ENCODE measurements at places on chromosomes 1 and 21.

- DNase-seq: no peak
These were observed 184.0 kb downstream of the MIS18A start for GRCh38 chr21:32094804-32095203.

DNA sequence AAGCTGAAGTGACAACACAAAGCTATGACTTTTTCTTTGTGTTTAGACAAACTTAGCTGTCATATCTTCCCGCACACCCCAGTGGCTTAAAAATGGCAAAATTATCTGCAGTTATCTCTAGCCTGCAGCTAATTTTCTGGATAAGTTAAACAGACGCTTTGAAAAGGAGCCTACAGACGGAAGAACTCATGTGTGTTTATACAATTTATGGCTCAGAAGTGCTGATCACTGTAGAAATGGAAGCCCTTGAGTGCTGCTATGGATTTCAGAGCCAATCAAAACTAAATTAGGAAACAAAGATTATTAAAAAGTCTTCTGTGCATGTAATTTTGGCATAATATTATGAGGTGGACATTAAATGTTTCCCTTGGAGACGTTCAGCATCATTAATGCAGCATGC is 11.6 kb downstream of the NTNG1 start:
- no peak for DNase-seq

GRCh38 chr1:203366476-203366875 is 15.6 kb upstream of the FMOD start:
- no peak for DNase-seq

DNA sequence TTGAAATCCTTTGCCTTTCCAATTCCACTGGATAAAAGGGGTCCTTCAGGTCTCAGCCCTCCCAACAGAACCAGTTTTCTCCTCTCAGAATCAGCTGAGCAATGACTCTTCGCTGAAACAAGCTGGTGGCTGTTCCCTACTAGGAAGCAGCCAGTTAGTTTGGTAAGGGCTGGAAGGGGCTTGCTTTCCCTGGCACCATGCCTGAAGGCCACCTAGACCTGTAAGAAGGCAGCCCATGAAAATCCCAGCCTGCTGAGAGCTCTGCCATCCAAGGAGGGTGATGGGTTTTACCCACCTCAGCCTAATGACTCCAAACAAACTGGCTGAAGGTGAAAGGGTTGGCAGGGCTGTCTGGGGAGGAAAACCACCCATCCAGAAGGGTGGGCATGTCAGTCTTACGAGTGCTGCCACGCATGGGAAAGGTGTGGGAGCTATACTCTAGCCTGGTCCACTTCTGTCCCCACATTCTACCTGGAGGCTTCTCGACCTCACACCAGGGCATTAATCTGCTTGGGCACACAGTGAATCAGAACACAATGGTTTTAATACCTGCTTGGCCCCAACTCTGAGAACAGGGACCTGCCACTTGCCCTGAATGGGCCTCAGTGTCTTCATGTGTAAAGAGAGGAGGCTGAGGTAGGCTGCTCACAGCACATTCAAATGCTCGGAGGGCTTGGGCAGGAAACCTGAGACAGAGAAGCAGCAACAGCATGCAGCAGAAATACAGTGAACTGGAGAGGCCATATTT is 53.0 kb downstream of the CD46 start:
- DNase-seq: no peak

- no peak for DNase-seq
These were observed 49.8 kb downstream of the ATP2B4 start for GRCh38 chr1:203676455-203676854.

GRCh38 chr1:22105611-22106207 is 37.2 kb downstream of the WNT4 start:
- DNase-seq: peak; percentile 57

GRCh38 chr1:13774121-13774520 is 74.1 kb downstream of the PRDM2 start:
- no peak for DNase-seq

DNA sequence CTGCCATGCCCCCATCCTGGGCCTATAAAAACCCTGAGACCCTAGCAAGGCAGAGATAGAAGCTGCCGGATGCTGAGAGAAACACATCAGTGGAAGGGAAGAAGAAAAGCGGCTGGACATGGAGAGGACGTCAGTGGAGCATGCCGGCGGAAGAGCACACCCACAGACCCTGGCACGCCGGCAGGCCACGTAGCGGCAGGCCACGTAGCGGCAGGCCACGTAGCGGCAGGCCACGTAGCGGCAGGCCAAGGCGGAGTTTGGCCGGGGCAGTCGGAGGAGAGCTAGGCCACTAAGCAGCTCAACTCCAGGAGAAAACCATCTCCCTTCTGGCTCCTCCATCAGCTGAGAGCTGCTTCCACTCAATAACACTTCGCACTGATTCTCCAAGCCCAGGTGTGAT is 35.1 kb downstream of the LRRC3 start:
- no peak for DNase-seq

GRCh38 chr1:219927956-219928790 is at the start of gene SLC30A10:
TSS of gene SLC30A10 (minus strand) at chr1:219928557. CDS start at chr1:219928440, 117 bp downstream.
- no peak for DNase-seq

- DNase-seq: no peak
These were observed 18.5 kb upstream of the SLC25A34 start for GRCh38 chr1:15717418-15718125.

- DNase-seq: no peak
These were observed 14.6 kb upstream of the RGS8 start for GRCh38 chr1:182698971-182699370.

DNA sequence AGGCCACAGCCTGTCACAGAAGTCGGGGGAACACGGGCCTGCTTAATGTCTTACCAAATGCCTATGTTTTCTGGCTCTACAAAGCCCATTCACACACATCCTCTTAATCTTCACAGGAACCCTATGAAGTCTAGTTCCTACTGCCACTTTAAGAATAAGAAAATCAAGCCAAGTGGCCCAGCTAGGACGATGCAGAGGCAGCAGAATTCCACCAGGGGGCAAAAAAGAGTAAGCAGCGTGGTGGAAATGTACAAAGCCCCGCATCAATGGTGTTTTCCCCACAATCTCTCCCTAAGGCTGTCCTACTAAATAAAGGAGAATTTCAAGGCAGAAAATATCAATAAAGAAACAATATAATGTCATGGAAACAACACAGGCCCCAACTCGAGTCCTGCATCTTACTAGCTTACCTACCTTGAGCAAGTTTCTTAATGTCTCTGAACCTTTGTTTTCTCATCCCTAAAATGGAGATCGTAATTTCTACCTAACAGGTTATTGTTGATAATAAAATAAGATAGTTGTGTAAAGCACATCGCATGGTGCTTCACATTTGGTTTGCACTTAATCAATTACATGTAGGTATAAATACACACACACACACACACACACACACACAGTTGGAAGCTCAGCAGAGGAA is 21.4 kb downstream of the SEC16B start:
- peak; percentile 71 for DNase-seq

DNA sequence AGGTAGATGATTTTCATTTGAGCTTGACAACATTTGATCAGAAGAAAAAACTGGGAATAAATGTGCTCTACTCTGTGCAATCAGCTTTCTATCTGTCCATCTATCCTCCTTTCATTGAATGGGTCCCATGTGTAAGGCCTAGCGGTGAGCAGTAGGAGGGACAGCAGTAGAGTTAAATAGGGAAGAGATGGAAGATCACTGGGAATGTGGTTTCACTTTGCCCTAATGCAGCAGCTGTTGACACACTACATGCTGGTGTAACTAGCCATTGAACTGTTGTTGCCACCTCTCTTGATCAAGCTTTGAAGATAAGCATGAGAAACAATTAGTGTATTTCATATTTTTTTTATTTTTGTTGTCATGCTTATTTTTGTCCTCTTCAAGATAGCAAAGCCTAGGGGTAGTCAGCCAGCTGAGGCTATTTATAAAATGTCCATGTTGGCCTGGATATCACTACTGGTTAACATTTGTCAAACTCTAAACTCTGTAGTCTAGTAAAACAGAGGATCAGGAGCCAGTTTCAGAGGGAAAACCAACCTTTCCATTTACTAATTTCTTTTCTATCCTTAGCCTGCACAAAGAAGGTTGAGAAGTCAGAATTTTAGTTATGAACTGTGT is 41.9 kb downstream of the CACNA1E start:
- no peak for DNase-seq

DNA sequence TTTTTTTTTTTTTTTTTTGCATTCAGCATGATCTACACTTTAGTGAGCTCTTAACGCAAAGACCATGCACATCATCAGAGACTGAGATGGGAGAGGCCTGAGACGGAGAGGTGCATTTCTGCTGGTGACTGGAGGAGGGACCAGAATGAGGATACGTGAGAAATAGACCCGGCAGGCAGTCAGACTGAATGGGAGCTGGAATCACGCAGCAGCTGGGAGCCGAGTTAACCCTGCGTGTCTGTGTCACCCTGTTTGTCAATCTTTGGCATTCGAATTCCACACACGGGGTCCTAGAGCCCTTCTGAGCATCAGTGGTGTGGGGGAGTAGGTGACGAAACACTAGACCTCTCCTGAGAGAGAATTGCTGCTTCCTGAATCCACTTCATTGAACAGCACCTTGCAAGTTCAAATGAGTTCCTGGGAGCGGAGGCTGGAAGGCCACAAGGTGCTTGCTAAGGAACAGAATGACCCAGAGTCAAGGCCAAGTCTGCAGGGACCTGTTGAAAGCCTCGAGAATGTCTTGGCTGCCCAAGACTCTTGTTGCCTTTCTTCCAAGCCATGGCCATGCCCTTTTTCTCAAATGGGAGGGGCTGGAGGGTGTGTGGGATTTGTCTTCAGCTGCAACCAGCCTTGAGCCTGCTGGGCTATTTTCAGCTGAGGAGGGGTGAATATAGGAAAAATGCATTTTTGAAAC is 123.3 kb downstream of the CNIH3 start:
- no peak for DNase-seq

DNA sequence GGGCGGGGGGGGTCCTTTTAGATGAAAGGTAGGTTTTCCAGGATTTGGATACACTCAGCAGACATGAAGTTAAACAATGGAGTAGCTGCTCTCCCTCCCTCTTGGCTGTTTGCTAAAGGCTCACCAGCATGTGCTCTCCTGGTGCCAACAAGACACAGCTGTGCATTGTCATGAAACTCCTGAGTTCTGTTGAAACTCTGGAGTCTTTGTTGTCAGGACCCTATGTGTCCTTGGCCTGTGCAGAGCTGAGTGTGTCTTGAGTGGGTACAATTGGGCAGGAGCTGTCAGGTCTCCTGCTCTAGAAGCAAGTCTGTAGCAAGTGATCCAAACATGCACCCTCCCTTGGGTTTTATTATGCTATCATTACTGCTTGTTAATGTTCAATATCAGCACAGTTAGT is 12.7 kb downstream of the TBX19 start:
- no peak for DNase-seq

DNA sequence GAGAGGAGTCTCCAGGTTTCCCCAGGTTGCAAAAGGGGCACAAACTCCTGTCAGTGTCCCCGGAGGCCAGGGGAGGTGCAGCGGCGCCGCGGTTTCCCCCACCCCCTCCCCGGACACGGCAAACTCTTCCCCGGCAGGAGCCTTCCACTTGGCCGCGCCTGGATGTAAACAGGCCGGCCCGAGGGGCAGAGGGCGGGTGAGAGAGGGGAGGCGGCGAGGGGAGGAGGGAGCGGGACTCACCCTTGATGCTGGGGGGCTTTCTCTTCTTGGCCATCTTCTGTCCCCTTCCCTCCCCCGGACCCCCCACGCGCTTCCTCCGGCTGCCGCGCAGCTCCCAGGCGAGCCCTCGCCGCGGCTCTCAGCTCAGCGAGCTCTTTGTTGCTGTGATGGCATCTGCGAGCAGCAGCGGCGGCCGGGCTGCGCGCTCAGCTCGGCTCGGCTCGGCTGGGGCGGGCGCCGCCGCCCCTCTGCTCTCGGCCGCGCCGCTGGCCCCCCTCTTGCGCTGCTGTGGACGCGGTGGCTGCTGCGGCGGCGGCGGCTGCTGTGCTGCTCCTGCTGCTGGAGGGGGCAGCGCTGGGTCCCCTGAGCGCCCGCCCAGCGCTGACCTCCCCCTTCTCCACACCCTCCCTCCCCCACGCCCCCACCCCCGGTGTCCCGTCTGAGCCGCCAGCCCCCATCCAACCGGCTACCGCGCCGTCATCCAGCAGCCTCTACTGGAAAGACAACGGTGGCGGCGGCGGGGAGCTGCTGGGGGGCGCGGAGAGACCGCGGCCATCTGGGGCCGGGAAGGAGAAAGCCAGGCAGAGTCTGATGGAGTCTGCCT is 4.9 kb upstream of the SLC44A5 start:
- DNase-seq: peak; percentile 14

GRCh38 chr1:186286615-186287315 is 88.3 kb downstream of the TPR start:
- no peak for DNase-seq

DNA sequence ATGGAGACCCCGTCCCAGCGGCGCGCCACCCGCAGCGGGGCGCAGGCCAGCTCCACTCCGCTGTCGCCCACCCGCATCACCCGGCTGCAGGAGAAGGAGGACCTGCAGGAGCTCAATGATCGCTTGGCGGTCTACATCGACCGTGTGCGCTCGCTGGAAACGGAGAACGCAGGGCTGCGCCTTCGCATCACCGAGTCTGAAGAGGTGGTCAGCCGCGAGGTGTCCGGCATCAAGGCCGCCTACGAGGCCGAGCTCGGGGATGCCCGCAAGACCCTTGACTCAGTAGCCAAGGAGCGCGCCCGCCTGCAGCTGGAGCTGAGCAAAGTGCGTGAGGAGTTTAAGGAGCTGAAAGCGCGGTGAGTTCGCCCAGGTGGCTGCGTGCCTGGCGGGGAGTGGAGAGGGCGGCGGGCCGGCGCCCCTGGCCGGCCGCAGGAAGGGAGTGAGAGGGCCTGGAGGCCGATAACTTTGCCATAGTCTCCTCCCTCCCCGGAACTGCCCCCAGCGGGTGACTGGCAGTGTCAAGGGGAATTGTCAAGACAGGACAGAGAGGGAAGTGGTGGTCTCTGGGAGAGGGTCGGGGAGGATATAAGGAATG is 505 bp downstream of the LMNA start:
- DNase-seq: no peak

- peak; percentile 92 for DNase-seq
These were observed 141.7 kb upstream of the HOOK1 start for GRCh38 chr1:59672851-59673572.

DNA sequence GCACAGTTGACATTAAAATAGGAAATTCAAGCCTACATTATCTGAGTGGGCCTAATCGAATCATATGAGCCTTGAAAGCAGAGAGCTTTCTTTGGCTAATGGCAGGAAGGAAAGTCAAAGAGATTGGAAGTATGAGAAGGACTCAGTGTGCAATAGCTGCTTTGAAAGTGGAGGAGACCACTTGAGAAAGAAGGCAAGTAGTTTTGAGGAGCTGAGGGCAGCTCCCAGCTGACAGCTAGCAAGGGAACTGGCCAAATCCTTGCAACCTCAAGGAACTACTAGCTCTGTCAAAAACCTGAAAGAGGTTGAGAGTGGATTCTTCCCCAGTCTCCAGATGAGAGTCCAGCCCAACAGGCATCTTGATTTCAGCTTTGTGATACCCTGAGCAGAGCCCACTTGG is 149.0 kb upstream of the CACYBP start:
- no peak for DNase-seq

- DNase-seq: no peak
These were observed 13.3 kb upstream of the BARHL2 start for GRCh38 chr1:90730243-90731022.
